ENCODE measurements at places on chromosomes 12 and 14. TPM values are rescaled to one million over a fixed set of nuclear protein-coding genes. Genes with fewer than 3 reads are reported as not detected.

The SLC6A12 gene
- 7.9 TPM for total RNA-seq

The ITGA7 gene
- 26.8 TPM for total RNA-seq

The BCL7A gene
- total RNA-seq: 23.9 TPM

The TAS2R42 gene
- total RNA-seq: not detected

The CELA1 gene
- total RNA-seq: not detected

The TMTC1 gene
- total RNA-seq: 7.4 TPM

The MYO1A gene
- total RNA-seq: 737 TPM

The GXYLT1 gene
- total RNA-seq: 7.4 TPM

The PITPNM2 gene
- 37.0 TPM for total RNA-seq

The FBLN5 gene
- total RNA-seq: 30.5 TPM

The ANKRD9 gene
- total RNA-seq: 450 TPM

The RERG gene
- 11.4 TPM for total RNA-seq

The CLMN gene
- total RNA-seq: 18.7 TPM

The CAPS2 gene
- 11.6 TPM for total RNA-seq

The DDX54 gene
- 62.0 TPM for total RNA-seq

The LYZ gene
- 760 TPM for total RNA-seq

The SLC7A8 gene
- 21.8 TPM for total RNA-seq

The KRT77 gene
- total RNA-seq: not detected

The REM2 gene
- 0.57 TPM for total RNA-seq

The TAS2R20 gene
- total RNA-seq: 9.1 TPM

The CD27 gene
- total RNA-seq: 1.8 TPM

The TC2N gene
- 49.0 TPM for total RNA-seq

The GEMIN2 gene
- total RNA-seq: 10.1 TPM

The GLRX5 gene
- 33.1 TPM for total RNA-seq

The GNG2 gene
- 6.3 TPM for total RNA-seq

The DDX47 gene
- 27.5 TPM for total RNA-seq

The PRORP gene
- 43.1 TPM for total RNA-seq

The ANO4 gene
- 1.7 TPM for total RNA-seq

The DCN gene
- total RNA-seq: 323 TPM

The MGAT4C gene
- 0.35 TPM for total RNA-seq

The UBC gene
- 1,109 TPM for total RNA-seq

The ACVRL1 gene
- 169 TPM for total RNA-seq

The MPHOSPH9 gene
- total RNA-seq: 71.0 TPM

The VWF gene
- total RNA-seq: 98.2 TPM

The TEAD4 gene
- total RNA-seq: 5.3 TPM

The MGP gene
- total RNA-seq: 114 TPM

The TRHDE gene
- total RNA-seq: 13.8 TPM

The GPR132 gene
- total RNA-seq: 3.4 TPM

The FLRT2 gene
- 2.5 TPM for total RNA-seq

The P3H3 gene
- total RNA-seq: 5.1 TPM

The IAPP gene
- not detected for total RNA-seq

The KCNH3 gene
- total RNA-seq: not detected

The ABCC9 gene
- total RNA-seq: 14.9 TPM
